ENCODE measurements at places on chromosomes 1 and 21. TPM values are rescaled to one million over a fixed set of nuclear protein-coding genes. Genes with fewer than 3 reads are reported as not detected.

The SLC37A1 gene
- total RNA-seq, result 19.3 TPM

- DNase-seq, result peak; percentile 39
Measured at GRCh38 chr1:155961937-155962336, 16.4 kb downstream of the ARHGEF2 start.

GRCh38 chr21:14526836-14527695, 19.0 kb downstream of the SAMSN1 start:
- no peak for DNase-seq

- no peak for DNase-seq
Measured at GRCh38 chr1:108129999-108130398, 70.1 kb downstream of the SLC25A24 start.
